ENCODE measurements at places on chromosomes 3 and 15. TPM values are rescaled to one million over a fixed set of nuclear protein-coding genes. Genes with fewer than 3 reads are reported as not detected.

ANKRD34C gene
- not detected for total RNA-seq

TMIE gene
- total RNA-seq: 0.22 TPM

GOLGA6A gene
- not detected for total RNA-seq

DUOX2 gene
- total RNA-seq: not detected

QTRT2 gene
- 20.1 TPM for total RNA-seq

MTFMT gene
- 16.4 TPM for total RNA-seq

SCN11A gene
- under 0.01 TPM for total RNA-seq

GABRR3 gene
- total RNA-seq: not detected

RTP3 gene
- total RNA-seq: not detected

HHLA2 gene
- not detected for total RNA-seq

UACA gene
- total RNA-seq: 382 TPM

CFAP91 gene
- total RNA-seq: under 0.01 TPM

COL6A5 gene
- 0.14 TPM for total RNA-seq

PLA2G4F gene
- not detected for total RNA-seq

TIMP4 gene
- total RNA-seq: 0.66 TPM

KLF15 gene
- total RNA-seq: 0.29 TPM

IL17RE gene
- 0.72 TPM for total RNA-seq

LSM3 gene
- total RNA-seq: 6.4 TPM

TMCO5A gene
- not detected for total RNA-seq

COPB2 gene
- total RNA-seq: 228 TPM

PLA2G4D gene
- not detected for total RNA-seq

LMOD3 gene
- not detected for total RNA-seq

CD200R1 gene
- total RNA-seq: 0.14 TPM

UQCRC1 gene
- 448 TPM for total RNA-seq

GLDN gene
- total RNA-seq: 0.29 TPM

OR4M2 gene
- not detected for total RNA-seq

HRH1 gene
- 27.8 TPM for total RNA-seq

BOC gene
- total RNA-seq: 4.9 TPM

LRRC31 gene
- total RNA-seq: not detected

GYG1 gene
- 31.1 TPM for total RNA-seq

CAND2 gene
- total RNA-seq: 3.1 TPM

ACTC1 gene
- under 0.01 TPM for total RNA-seq

CDCP1 gene
- total RNA-seq: 88.0 TPM

ANKUB1 gene
- not detected for total RNA-seq

LRRC3B gene
- not detected for total RNA-seq

SPTSSB gene
- total RNA-seq: not detected

UBAP1L gene
- 2.2 TPM for total RNA-seq

TMEM43 gene
- 109 TPM for total RNA-seq

CCR9 gene
- total RNA-seq: not detected

RETNLB gene
- total RNA-seq: not detected

TPRG1 gene
- 2.6 TPM for total RNA-seq

THRB gene
- total RNA-seq: 0.66 TPM

MNS1 gene
- total RNA-seq: 1.1 TPM

RASGRF1 gene
- total RNA-seq: 0.43 TPM

STX19 gene
- total RNA-seq: not detected

PP2D1 gene
- total RNA-seq: not detected

ZNF774 gene
- total RNA-seq: 1.3 TPM

CAMK2N2 gene
- total RNA-seq: 0.14 TPM

LMAN1L gene
- not detected for total RNA-seq

MCCC1 gene
- total RNA-seq: 10.5 TPM

CELSR3 gene
- total RNA-seq: 2.4 TPM

GP9 gene
- not detected for total RNA-seq

ECE2 gene
- not detected for total RNA-seq
